ENCODE measurements at places on chromosomes 12 and 14.

- DNase-seq: no peak
Measured at GRCh38 chr12:77559400-77560074, 271.2 kb upstream of the NAV3 start.

DNA sequence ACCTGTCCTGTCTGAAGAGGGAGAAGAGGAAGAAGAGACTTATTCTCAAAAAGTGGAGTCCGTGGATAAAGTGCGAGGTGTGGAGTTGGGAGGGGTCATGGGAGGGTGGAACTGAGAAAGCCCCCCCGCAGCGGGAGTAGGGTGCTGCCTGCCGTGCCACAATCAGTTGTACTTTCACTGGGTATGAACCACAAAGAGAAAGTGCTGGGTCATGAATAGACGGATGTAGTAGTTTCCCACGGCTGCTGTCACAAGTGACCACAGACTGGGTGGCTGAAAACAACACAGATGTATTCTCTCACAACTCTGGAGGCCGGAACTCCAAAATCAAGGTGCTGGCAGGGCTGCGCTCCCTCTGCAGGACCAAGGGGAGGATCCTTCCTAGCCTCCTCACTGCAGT, 5.5 kb downstream of the DNAH10 start:
- no peak for DNase-seq

- DNase-seq: no peak
Measured at GRCh38 chr12:3888659-3889058, 15.5 kb upstream of the PARP11 start.

- no peak for DNase-seq
Measured at GRCh38 chr12:47824198-47824597, 4.5 kb upstream of the HDAC7 start.

- DNase-seq: no peak
Measured at GRCh38 chr12:29212682-29213403, 63.8 kb downstream of the FAR2 start.

- no peak for DNase-seq
Measured at GRCh38 chr12:130429656-130430505, 92.2 kb downstream of the PIWIL1 start.

GRCh38 chr14:103141117-103141796, 18.0 kb downstream of the TNFAIP2 start:
- no peak for DNase-seq

DNA sequence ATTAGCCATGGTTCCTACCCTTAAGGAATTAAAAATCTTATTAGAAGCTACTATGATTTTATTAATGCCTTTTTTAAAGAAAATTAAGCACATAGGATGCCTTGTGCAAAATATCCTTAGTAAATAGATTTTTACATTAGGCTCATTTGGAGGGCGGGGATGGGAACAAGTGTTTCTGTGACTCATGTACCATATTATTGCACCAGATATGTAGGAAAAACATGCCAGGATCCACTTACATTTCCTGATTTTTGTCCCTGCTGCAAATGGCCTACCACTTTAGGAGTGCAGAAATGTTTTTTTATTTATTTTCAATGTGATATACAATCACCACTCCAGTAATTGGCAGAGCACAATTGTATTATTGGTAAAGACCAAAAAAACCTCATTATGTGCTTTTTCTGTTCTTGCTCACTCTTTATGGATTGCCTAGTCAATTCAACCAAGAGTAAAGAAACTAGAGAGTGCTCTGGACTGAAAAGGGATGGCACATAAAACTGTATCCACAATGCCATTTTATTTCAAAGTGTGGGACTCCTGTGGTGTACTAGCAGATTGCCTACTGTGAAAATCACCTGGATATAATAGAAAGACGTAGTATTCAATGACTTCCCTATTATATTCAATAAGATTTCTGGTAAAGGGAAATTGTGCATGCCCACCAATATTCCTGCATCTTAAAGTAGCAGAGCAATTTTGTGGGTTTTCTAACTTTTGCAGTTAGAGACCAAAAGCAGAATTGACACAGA, 86.9 kb downstream of the ANO6 start:
- DNase-seq: no peak

- no peak for DNase-seq
Measured at GRCh38 chr14:103703433-103704385, 11.5 kb downstream of the XRCC3 start.

GRCh38 chr12:122467983-122468382, 32.7 kb downstream of the ZCCHC8 start:
- DNase-seq: no peak

GRCh38 chr12:56629459-56630179, 507 bp downstream of the BAZ2A start:
- no peak for DNase-seq

DNA sequence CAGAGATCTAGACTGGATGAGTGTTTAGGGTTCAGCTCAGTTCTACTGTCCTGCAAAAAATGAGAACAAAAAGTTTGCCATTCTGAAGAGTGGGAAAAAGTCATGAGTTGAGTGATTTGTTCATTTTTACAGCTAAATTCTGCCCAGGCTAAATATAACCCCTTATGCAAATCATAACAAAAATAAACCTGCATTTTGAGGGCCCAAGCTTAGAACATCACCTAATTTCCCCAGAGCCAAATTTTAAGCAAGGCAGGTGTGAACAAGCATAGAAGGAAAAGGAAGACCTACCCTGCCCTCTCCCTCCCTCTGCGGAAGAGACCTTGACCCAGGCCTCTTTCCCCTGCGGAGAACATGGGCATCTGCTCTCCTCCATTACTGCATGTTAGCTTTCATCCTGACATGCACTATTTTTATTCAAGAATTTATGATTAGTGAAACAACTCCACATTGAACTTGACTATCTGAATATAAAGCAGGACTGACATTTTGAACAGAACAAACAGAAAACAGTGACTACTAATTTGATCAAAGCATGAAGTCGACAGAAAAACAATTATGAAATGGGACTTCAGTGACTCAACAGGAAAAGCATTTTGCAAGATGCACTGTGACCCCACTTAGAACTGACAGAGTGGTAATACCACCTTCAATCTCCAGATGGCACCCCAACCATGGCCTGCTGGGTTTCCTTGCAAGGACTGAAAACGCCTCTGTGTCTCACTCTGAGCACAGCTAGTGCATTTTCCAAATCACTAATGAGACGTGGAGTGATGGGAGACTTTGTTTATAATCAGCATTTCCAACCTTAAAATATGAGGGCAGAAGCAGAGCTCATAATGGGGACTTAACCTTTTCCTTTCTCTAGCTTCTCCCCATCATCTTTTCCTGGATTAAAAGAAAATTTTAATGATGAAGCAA, 30.9 kb upstream of the SELPLG start:
- DNase-seq: peak; percentile 69

- DNase-seq: no peak
Measured at GRCh38 chr14:65070471-65070976, 31.8 kb downstream of the MAX start.
